ENCODE measurements at places on chromosomes 12 and 14.

DNA sequence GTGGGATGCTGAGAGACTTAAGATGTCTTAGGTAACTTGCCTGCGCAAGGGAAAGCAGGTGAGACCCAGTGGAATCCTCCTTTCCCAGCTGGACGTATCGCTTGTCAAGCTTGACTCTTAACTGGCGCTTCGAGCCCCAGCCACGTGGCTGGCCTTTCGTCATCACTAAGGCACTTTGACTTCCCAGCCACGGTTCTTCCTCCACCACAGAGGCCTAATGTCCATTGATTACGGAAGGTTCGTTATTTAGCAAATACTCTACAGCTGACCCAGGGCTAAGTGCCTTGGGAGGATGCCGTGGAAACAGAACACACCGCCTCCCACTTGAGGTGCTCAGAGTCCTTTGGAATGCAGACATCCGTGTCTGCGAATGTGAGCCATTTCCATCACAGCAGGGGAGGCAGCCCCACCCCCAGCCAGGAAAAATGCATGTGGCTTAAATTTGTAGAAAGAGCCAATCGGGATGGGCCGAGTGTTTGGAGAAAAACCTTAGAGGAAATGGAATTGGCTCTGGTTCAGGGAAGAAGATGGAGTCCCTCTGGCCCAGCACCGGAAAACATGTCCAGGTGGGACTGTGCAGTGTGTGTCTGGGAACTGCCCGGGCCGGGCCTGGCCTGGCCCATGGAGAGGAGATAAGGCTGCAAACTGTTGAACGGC, 115.7 kb downstream of the PLXNC1 start:
- DNase-seq, result no peak

GRCh38 chr14:92471919-92472318, 41.7 kb upstream of the RIN3 start:
- no peak for DNase-seq

GRCh38 chr14:71142375-71143038, 235.2 kb downstream of the PCNX1 start:
- no peak for DNase-seq

GRCh38 chr14:99725774-99726537, 41.9 kb downstream of the CYP46A1 start:
- DNase-seq, result no peak

GRCh38 chr12:65860600-65860999, 36.3 kb downstream of the HMGA2 start:
- DNase-seq, result no peak

GRCh38 chr12:49819786-49820185, 8.4 kb downstream of the NCKAP5L start:
- no peak for DNase-seq

- no peak for DNase-seq
Observed at GRCh38 chr12:132494294-132495164, 4.6 kb downstream of the FBRSL1 start.

- peak; percentile 58 for DNase-seq
Observed at GRCh38 chr14:105093431-105094192, 28.4 kb upstream of the GPR132 start.

DNA sequence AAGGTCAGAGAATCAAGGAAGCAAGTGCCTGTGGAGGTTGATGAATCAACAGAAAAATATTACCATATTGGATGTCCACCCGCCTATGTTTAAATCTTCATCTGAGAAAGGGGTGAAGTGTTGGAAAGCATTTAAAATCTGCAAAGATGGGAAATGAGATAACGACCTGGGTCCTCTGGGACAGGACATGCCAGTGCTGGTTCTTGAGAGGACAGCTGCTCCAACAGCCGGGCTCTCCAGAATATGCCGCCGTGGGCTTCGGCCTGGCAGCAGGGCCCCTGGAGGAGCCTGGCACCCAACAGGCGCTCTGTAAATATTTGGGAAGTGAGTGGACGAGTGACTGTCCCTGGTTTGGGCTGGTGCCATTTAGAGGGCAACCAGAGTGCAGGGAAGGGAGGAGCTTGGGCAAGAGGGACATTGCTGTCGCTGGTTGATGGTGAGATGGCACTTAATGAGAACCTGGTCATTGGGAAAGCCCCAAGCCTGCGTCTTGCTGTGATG, 129.9 kb downstream of the KCNA5 start:
- no peak for DNase-seq

DNA sequence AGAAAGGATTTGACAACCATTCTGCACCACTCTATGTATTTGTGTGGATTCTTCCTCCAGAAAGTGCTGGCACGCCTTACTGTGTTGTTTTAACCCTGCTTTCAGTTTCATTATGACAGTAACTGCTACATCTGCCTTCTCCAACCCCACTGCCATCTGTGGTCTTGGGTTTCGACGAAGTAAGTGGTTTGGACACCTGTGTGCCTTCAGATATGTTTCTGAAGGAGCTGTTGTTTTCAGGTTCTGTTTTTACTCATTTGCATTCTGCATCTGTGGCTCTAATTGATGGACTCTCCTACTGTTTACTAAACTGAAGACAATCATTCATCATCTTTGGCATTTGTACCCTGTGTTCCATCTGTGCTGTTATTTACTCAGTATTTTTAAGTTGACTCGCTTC, 4.1 kb downstream of the TSHR start:
- peak; percentile 10 for DNase-seq

DNA sequence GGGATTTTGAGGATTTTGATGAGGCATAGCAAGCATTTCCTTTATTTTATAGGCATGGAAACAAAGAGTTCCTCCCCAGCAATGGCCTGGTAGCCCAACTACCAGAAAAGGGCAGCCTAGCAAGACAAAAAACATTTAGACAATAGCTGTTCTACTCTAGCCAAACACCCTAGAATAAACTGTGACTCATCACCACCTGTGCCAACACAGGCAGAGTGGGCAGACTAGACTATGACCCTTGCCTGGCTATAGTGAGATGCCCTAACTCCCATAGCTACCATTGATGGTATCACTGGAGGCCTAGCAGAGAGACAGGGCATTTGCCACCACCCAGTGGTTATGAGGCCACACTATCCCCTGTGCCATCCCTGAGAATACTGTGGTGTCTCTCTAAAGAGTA, 15.5 kb upstream of the CCER1 start:
- no peak for DNase-seq

DNA sequence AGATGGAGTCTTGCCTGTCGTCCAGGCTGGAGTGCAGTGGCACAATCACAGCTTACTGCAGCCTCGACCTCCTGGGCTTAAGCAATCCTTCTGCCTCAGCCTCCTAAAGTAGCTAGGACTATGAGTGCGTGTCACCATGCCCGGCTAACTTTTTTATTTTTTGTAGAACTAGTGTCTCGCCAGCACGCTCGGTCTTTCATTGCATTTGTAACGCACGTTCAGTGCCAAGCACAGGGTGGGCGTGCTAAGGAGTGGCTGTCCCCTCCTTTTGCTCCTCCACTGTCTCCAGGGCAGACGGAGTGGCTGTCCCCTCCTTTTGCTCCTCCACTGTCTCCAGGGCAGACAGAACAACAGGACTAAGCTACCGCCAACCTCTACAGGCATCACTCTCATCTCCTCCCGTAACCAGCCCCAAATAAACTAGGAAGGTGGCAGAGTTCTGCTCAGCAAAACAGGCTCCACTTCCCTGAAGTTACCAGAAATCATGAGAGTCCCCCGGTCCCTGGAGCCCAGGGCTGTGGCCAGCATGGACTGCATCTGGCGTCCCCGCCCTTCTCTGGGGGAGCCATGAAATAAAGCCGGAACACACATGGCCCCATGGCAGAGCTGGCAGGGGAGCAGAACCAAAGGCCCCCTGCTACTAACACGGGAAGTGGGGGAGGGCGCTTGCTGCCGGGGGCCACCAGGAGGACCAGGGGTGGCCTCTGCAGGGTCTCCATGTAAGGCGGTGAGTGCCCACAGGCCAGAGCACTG, 60.2 kb downstream of the CCDC88C start:
- no peak for DNase-seq

DNA sequence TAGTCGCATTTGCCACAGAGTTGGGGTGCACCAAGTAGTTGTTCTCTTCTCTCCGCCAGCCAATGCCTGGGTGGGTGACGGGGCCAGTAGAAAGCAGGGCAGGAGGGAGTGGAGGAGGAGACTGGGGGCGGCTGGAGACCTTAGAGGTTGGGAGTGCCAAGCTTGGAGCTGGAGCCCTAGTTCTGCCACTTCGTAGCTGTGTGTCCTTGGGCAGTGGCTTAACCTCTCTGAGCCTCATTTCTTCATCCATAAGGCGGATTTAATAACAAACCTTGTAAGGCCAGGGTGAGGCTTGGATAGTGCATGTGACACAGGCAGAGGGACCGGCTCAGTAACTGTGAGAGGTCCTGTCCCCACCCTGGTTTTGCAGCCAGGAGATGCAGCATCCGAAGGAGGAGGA, 81.1 kb upstream of the LHX5 start:
- no peak for DNase-seq

DNA sequence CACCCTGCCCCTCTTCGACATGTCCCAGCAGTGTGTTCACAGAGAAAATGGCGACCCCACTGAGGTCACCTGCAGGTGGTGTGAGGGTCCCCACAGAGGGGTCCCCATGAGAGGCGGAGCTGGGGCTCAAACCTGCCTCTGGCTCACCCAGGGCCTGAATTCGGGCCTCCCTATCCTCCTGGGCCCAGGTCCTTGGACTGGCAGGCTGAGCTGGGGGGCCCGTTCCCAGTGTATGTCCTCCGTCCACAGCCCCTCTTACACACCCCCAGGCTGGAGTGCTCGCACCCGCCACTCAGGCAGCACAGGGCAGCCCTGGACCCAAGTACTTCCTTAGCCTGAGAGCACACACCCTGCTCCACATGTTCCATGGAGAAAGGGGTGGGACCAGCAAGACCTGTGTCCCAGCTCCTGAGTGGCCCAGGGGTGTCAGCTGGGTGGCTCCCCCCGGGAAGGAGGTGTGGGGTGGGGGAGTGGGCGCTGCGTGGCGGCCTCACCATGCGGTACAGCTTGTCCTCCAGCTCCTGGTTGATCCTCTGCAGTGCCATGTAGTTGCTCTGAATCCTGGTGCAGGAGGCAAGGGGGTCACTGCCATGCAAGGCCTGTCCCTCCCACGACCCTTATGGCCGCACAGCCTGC, 42.6 kb downstream of the BEGAIN start:
- DNase-seq, result no peak

GRCh38 chr14:26761532-26761931, 163.7 kb upstream of the NOVA1 start:
- no peak for DNase-seq

- DNase-seq, result no peak
Observed at GRCh38 chr14:61647704-61648103, 47.6 kb upstream of the HIF1A start.

DNA sequence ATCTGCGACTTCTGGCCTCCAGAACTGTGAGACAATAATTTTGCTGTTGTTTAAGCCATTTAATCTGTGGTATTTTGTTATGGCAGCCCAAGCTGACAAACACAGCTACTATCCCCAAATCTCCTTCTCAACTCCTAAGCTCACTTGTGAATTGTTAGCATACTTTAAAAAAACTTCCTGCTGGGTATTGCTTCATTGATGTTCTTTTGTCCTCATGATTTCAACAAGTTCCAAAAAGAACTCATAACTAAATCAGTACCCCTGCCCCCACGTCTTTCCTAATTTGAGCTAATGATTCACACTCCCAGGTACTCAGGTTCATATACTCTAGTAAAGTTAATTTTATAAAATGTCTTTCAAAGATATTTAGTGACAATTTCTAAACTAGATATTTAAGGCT, 125.5 kb downstream of the MDGA2 start:
- no peak for DNase-seq

DNA sequence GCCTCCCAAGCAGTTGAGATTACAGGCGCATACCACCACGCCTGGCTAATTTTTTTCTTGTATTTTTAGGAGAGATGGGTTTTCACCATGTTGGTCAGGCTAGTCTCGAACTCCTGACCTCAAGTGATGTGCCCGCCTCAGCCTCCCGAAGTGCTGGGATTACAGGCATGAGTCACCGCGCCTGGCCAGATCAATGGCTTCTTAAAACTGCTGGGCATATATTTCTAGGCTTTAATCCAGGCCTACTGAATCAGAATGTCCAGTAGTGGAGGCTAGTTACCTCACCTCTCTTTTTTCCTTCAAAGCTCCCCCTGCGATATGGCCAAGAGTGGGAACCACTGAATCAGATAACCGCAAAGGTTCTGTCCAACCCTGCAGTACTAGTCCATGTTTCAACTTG, 17.1 kb downstream of the POU6F1 start:
- DNase-seq, result no peak

GRCh38 chr14:106694638-106695393, 1168.4 kb downstream of the TMEM121 start:
- DNase-seq, result peak; percentile 55

DNA sequence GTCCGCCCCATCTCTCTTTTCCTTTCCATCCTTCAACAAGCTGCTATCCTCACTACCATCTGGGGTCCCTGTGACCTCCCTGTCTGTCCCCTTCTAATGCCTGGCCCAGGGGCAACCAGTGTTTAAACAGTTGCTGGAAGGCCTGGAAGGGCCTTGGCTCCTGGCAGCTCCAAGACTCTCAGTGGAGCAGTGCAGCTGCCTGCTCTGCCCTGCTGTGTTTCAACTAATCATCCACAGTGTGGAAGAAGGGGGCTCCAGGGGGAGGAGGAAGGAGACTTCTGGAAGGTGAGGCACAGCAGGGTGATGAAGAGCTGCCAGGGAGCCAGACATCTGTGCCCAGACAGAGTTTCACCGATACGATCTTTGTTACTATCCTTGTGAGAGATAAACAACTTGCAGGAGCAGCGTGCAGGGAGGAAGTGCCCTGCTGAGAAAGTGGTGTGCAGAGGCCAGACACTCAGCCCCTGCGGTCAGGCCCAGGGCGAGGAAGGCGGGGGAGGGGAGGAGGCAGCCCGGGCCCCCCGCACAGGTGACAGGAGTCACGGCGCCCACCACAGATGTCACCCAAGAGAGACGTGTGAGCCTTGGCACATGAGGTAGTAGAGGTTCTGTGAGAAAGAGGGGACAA, 1061.8 kb downstream of the BCL11B start:
- DNase-seq, result no peak

DNA sequence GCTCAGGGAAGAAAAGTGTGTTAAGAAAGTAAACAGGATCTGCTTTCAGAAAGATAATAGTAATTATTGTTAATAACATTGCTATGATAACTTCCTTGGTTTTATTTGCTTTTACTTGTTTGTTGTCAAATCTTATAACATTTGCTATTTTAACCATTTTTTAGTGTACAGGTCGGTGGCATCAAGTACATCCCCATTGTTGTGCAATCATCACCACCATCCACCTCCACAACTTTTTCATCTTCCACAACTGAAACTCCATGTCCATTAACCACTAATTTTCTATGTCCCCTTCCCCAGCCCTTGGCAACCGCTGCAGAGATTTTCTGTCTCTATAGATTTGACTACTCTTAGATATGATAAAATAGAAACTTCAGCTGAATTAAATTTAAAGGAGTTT, 22.7 kb upstream of the NUAK1 start:
- DNase-seq, result no peak

Data from activated T-cell treated with anti-CD3 and anti-CD28 coated beads for 4 hours (primary cell).